NCI-H1436 treated with DMSO at 0.1 percent for 48 hours (cell line): ENCODE measurements at places on chromosomes 12 and 14.

DNA sequence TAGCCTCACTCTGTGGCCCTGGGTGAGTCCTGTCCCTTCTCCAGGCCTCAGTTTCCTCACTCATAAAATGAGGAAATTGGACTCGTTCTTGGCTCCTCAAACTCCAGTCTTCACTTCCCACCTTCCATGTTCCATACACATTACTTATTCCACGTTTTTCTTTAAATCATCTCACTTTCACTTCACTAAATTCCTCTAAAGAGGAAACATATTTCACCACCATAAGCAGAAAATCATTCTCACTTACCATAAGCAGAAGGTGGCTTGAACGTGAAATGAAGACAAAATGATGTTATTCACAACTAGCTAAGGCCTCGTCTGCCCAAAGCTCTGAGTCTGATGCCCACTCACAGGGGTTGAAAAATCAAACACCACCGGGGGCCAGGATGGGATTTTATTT lies 278.3 kb downstream of the ADGRD1 start:
- no peak for DNase-seq

- no peak for DNase-seq
Observed at GRCh38 chr12:50052964-50053363, 4.4 kb upstream of the ASIC1 start.

DNA sequence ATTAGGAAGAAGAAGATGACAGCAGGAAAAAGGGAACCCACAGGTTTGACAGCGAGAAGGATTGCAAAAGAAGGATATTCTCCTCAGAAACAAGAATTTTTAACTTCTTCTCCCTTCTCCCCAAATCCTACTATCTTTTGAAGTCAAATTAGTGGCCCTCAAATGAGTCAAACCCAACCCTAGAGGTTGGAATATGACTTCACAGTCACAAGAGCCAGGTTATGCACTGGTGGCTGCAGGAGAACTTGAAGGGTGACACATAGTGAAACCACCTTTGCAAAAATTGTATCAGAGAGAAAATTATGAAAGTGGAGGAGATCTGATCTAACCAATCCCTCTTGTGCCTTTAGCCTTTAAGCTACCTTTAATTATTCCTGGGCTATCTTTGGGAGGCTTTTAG lies 386.2 kb upstream of the CCDC196 start:
- no peak for DNase-seq

- no peak for DNase-seq
Observed at GRCh38 chr14:93676416-93676958, 111.8 kb downstream of the PRIMA1 start.

DNA sequence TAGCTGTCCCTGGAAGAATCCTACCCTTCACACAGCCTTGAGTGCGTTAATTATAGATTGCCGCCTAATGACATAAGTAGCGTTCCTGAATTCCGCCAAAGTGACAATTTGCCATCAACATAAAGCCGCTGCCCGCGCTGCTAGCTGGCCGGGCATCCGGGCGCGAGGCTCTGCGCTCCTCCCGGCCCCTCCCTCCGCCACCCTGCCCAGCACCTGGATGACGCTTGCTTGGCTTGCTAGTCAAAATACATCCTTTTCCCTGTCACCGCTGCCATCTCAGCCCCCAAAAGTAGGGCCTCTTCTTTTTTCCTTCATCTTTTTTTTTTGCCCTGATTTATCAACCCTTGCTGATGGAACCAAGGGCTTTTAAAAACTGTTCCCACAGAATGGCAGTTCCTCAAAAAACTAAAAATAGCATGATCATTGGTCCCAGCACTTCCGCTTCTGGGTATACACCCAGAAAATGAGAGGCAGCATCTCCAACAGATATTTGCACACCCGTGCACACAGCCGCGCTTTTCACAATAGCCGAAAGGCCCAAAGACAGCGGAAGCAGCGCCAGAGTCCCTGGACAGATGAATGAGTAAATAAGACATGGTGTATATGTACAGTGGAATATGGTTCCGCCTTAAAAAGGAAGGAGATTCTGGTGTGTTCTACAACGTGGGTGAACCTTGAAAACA lies 235.2 kb downstream of the BCL11B start:
- DNase-seq: no peak

- DNase-seq: no peak
Observed at GRCh38 chr12:114913871-114914801, 230.2 kb upstream of the TBX3 start.

DNA sequence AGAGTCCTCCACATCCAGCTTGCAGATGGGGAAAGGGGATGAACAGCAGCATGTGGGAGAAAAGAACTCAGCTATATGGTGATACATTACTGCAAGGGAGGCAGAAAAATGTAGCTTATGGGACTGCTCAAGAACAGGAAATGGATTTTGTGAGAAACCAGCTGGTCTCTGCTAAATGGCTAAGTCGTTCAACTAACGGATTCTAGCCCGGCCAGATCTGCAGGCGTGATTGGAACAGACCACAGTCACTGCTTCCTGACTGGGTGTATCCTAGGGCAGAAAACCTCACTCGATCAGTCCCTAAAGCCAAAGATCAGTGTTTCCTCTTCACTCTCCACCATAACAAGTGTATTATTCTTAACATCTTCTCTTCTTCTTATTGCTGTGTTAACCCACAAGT lies 8.1 kb upstream of the PTGDR start:
- DNase-seq: no peak

DNA sequence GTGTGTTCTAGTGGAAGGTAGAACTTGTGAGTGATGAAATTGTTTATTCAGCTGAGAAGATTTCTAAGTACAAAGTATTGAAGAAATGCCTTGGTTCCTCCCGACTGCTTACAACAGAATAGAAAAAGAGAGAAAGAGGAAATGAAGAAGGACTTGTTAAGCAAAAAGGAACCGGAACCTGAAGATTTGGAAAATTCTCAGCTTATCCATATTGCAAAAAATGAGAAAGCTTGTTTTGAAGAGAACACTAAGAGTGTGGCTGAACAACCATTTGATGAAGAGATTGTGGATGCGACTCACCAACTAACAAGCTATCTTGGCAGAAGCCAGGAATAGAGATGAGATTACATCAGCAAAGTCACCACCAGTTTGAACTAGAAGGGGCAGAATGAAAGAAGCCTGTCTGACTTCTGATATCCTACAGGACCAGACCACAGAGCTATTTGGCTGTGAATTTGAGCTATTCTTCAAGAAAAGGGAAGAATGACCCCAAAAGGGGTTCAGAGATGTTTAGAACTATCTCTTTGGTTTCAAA lies 15.1 kb downstream of the NDUFA9 start:
- DNase-seq: no peak

DNA sequence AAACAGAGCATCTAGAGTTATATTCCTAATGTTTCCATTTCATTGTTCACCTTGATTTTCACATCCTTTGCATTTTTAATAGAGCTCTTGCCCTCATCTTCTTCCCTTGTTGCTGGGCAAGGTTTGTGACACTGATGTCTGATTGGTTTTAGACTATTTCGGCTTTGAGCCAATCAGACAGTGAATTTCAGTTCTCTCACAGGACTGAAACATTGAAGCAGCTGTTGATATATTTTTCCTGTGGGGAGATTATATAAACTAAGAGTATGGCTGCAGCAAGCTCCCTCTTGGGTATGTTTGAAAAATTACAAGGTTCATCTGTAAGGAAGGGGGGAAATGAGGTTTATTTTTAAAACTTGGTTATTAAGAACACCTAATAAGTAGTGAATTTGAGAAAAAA lies 51.2 kb downstream of the ATF7IP start:
- peak; percentile 48 for DNase-seq

DNA sequence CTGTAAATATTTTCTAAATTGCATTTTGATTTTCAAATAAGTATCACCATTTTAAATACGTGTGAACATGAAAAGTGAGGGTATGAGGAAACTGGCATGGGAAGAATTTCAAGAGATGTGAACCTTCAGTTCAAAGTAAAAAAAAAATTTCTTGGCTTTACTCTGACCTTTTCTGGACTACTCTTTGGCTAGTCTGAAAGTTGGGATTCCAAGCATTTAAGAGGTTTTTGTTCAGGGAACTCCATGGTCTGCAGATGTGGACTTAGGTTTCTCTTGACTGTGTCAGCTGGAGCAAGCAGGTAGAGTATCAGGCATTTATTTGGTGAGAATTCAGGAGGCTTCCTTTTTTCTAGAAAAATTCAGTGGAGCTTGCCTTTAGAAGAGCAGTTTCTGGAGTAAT lies 311.6 kb downstream of the LRIG3 start:
- DNase-seq: no peak

DNA sequence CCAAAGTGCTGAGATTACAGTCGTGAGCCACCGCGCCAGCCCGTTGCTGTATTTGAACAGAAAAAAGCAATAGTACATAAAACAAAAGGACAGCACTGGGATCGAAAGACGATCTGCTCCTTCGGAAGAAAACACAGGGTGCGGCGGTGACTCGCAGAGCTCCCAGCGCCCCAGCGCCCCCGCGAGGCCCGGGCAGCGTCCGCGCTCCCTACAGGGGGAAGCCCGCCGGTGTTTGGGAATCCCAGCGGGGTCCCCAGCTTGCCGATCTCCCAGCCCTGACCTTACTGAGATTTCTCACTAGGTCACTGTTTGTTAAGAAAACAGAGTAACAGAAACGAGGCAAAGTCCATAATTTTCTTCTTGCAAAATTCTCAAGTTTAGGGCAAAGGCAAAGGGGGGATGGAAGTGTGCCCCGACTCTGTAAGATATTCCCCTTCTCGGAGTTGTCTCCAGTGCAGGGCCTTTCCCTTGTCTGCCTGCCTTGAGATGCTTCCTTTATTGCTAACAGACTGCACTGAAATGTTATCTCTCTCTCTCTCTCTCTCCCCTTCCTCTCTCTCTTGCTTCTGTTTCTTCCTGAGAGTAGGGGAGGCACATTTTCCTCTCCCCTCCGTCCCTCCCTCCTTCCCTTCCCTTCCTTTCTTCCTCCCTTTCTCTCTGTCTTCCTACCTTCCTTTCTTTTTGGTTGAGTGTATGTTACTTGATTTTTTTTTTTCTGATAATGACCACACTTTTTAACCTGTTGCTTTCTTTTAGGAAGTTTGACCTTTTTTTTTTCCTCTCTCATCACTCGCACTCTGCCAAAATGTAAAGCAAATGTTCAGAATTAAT lies 91.9 kb downstream of the TMEM30B start:
- no peak for DNase-seq

DNA sequence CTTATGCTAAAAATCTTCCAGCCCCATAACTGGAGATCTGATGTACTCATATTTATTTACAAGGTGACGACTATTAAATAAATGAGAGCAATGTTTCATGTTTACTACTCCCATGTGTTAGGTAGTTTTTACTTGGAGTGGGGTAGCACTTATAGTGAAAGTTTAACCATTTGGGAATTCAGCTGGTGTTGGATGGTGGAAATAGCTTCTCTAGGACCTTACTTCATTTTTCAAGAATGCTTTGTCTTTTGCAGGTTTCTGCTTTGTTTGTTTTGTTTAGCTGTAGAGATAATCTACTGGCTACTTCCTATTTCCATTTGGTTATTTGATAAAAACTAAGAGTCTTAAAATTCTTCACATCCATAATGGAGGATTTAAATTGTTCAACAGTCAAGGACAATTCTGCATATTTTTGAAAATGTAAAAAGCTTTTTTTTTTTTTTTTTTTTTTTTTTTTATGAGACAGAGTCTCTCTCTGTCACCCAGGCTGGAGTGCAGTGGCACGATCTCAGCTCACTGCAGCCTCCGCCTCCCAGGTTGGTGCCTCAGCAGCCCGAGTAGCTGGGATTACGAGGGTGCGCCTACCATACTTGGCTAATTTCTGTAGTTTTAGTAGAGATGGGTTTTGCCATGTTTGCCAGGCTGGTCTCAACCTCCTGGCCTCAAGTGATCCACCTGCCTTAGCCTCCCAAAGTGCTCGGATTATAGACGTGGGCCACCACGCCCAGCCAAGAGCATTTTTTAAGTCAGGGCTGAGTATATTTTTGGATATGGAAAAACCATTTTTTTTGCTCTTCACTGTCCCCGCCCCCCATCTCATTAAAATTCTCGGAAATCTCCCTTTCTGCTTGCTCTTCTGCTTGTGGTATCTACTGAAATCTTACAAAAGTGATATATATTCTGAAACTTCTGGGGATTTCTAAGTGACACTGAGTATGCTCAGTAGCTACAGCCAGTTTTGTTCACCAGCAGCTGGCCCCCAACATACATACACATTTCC lies 1.4 kb upstream of the ABCD2 start:
- DNase-seq: no peak

DNA sequence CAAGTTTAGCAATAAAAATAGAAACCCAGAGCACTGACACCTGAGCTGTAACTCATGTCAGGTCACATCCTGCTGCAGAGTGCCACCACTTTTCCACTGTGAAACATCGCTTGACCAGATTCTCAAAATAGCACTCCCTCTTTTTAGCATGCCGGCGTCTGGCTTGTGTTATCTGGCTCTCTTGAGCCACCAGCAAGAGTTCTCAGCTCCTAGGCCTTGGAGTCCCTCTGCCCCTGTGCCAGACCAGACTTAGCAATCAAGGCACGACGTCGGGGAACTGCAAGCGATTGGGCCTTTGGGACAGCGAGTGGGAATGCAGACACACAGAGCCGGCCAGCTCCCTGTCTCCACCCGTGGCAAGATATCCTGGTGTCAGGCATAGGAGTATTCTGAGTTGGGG lies 52.5 kb downstream of the SPIC start:
- no peak for DNase-seq

- no peak for DNase-seq
Observed at GRCh38 chr14:68877993-68878575, 85.2 kb upstream of the ZFP36L1 start.

DNA sequence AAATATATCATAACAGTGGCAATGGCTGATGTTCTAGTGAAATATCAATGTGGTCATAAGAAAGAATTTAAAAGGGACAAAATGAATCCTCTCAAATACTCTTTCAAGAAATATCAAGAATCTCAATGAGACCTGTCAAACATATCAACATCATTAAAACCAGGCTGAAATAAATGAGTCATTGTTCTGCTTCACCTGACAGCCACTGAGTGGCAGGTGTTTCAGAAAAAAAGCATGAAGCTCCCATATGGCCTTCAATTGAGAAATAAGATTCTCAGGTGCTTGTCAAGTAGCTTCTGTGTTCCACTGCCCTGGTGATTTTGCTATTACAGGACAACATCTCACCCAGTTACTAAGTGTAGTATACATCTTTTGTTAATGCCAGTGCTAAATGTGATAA lies 21.5 kb downstream of the ANAPC5 start:
- DNase-seq: no peak

GRCh38 chr14:104675447-104675846 lies 14.0 kb upstream of the INF2 start:
- no peak for DNase-seq
